ENCODE measurements at places on chromosomes 2 and 18.

DNA sequence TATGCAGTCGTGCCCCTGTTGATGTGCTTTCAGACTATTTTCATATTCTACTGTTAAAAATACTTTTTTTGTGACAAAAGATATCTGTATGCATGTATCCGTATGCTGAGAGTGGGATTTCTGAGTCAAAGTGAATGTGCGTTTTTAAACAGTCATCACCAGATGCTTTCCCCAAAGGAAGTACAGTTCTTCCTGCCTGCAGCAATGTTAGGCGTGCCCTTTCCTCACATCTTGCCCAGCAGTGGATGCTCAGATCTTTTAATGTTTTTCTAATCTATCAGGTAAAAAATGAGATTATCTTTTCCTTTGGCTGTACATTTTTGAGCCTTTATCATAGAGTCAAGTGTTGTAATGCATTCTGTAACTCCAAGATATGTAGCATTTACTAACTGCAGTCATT, 111.7 kb downstream of the PTPRM start:
- no peak for DNase-seq

DNA sequence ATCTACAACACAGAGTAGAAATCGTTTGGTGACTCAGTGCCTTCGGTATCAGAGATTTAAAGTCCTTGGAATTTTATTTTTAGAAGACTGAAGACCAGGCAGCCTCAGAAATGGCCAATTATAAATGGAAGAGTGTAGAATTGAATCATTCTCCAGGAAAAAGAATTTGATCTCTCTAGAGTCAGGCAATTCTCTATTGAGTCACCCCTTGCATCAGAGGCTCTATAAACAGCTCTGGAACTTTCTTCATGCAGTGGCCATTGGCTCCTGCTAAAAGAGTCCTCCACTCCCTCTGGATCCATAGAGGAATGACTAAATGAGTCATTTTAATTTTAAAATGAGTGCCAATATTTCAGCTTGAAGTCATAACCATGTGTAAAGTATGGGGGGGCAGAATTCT, 816.2 kb downstream of the TDRD15 start:
- DNase-seq, result no peak

DNA sequence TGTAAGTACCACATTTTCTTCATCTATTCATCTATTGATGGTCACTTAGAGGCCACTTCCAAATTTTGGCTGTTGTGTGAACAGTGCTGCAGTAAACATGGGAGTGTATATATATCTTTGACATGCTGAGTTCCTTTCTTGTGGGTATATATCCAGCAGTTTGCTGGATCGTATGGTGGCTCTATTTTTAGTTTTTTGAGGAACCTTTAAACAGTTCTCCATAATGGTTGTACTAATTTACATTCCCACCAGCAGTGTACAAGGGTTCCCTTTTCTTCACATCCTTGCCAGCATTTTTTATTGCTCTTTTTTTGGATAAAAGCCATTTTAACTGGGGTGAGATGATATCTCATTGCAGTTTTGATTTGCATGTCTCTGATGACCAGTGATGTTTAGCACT, 7.3 kb upstream of the ATP5MC3 start:
- no peak for DNase-seq

- no peak for DNase-seq
These were observed 7.7 kb downstream of the ZBTB14 start for GRCh38 chr18:5287854-5288253.

DNA sequence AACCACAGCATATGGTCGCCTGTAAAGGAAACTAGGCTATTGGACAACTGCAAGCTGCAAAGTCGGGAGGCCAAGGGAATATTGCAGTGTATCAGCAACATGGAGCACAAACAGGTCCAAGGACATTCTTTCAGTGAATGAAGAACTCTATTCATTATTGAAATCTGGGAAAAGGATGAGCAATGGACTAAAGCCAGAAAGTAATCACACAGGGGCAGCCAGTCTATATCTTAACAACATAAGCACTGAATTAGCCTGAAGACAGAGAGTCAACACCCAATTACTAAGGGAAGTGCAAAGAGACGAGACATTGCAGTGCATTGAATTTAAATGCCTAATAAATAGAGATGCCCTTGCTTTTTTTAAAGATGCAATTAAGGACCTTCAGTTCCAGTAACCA, 615.5 kb upstream of the SETBP1 start:
- DNase-seq, result no peak

GRCh38 chr2:229348128-229348527, 77.0 kb upstream of the PID1 start:
- DNase-seq, result no peak

DNA sequence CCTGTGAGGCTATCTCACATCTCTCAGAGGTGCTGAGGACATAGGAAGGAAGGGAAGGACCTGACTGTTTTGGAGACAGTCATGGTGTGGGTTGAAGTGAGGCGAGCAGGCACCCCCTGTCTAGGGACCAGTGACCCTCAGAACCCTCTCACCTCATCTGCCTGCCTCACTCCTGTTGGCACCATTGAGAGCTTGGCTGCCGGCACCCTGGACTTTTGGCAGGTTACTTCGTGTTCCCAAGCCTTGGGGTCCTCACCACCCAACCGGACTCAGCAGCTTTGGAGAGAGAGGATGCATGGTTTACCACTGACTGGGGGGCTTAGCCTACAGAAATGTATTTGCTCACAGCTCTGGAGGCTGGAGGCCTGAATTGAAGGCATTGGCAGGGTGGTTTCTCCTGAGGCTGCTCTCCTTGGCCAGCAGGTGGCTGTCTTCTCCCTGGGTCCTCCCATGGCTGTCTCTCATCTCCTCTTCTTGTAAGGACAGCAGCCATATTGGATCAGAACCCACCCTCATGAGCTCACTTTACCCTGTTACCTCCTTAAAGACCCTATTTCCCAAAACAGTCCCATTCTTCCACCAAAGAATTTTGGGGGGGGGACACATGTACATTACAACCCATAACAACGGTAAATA, 142.0 kb downstream of the TSN start:
- DNase-seq, result peak; percentile 41

- no peak for DNase-seq
These were observed 140.4 kb downstream of the SMAD2 start for GRCh38 chr18:47790036-47790435.

GRCh38 chr2:173150087-173150486, 74.4 kb downstream of the MAP3K20 start:
- DNase-seq, result no peak

DNA sequence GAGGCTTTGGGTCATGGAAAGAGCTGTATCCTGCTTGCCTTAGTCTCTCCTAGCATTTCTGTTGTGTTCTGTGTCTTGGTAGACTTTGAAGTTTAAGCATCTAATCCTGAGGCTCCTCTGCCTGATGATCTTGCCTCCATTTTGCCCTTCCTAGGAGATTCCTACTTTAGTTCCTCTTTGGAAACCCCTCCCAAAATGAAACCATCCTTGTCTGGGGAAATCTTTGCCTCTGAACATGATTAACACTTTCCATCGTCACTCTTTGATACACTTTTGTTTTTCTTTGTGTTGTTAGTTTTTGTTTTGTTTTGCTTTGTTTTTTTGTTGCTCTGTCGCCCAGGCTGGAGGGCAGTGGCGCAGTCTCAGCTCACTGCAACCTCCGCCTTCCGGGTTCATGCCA, 9.2 kb downstream of the ATG16L1 start:
- DNase-seq, result no peak

DNA sequence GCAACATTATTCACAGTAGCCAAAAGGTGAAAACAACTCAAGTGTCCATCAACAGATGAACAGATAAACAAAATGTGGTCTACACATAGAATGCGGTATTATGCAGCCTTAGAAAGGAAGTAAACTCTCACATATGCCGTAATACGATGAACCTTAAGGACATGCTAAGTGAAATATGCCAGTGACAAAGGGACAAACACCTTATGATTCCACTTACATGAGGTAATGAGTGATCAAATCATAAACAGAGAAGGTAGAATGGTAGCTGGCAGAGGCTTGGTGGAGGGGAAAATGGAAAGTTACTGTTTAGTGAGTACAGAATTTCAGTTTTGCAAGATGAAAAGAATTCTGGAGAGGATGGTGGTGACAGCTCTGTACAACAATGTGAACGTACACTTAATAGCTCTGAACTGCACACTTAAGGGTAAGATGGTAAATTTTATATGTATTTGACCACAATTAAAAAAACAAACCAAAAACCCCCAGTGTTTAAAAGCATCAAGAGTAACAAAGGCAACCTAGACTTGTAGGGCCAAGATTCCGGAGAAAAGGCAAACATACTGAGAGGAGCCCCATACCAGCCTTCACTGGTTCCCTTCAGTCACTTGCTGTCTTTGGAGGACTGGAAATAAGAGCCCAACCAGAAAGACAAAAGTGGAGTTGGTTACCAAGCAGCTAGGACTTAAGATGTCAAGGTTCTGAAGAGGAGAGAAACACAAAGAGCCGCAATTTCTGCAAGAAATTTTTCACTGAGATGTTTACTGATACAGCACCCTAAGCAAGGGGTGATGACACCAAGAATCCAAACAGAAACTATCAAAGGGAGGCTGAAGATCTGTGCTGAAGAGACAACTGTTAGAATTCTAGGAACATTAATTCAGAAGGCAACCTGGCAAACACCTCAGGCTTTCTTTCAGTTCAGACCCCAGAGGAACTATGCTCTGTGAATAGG, 61.3 kb downstream of the CUL3 start:
- no peak for DNase-seq

GRCh38 chr2:46367286-46367685, 70.1 kb downstream of the EPAS1 start:
- DNase-seq, result no peak

GRCh38 chr18:50986360-50987087, 18.7 kb downstream of the ELAC1 start:
- no peak for DNase-seq

DNA sequence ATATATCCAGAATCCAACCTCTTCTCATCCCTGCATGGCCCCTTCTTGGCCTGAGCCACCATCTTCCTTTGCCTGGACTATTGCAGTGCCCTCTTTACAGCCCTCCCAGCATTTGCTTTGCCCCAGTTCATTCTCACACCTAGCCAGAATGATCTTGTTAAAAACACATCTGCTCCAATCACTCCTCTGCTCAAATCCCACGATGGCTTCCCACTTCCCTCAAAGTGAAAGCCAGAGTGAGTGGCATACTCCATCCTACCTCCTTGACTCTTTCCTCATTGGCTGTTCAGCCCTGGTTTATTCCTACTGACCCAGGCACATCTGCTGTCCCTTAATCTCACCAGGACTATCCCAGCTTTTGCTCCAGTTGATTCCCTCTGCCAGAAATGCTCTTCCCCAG, 14.7 kb downstream of the SULT6B1 start:
- no peak for DNase-seq

GRCh38 chr2:11572996-11573395, 39.2 kb downstream of the GREB1 start:
- peak; percentile 24 for DNase-seq

All from COR-L47 (cell line).